T-cell (primary cell): ENCODE measurements at places on chromosomes 5 and 9. TPM values are rescaled to one million over a fixed set of nuclear protein-coding genes. Genes with fewer than 3 reads are reported as not detected.

Gene TEK
- total RNA-seq, result not detected

Gene QRFP
- total RNA-seq, result not detected

Gene TRAPPC13
- total RNA-seq, result 19.2 TPM

Gene CRAT
- total RNA-seq, result 17.5 TPM

Gene MRPL36
- 29.8 TPM for total RNA-seq

Gene HOMER1
- 3.4 TPM for total RNA-seq

Gene HMCN2
- total RNA-seq, result not detected

Gene ARSI
- not detected for total RNA-seq

- H3K4me1 ChIP-seq, result no peaks in the 10 kb centered on the region
- no peak overlapping the region for H3K4me3 ChIP-seq
- no peak for DNase-seq
Observed at GRCh38 chr9:76588316-76588715, 129.3 kb downstream of the GCNT1 start.

DNA sequence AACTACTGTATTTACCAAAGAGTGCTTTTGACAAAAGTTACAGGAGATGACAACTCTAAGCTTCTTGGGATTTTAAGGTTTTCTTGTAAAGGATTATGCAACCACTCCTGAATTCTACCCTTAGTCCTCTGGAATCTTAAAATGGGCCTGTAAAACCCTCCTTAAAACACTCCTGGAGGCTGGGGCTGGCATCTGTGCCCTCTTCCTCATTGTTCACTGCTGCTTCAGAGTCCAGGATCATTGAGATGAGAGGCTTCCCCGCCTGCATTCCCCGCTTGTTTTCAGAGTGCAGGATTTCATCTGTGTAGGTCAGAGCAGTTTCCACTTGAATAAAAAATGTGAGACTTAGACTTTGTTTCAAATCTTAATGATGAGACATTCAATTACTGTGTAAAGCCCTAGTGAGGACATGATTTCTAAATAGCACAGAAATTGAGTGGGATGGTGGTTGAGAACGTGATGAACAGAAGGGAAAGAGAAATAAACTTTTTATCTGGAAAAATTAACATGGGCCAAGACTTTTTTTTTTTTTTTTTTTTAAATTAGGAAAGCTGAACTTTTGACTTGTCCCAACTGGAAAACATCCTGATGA is 40.4 kb downstream of the PCSK5 start:
- H3K4me1 ChIP-seq, result no peaks in the 10 kb centered on the region
- H3K36me3 ChIP-seq, result peaks cover 3% of the 10 kb centered on the region
- no peaks in the 10 kb centered on the region for H3K27me3 ChIP-seq
- DNase-seq, result no peak
- no peak overlapping the region for H3K27ac ChIP-seq

- peaks cover 16% of the 10 kb centered on the region for H3K36me3 ChIP-seq
- no peak for DNase-seq
- peaks cover 22% of the 10 kb centered on the region for H3K4me1 ChIP-seq
Observed at GRCh38 chr5:10250806-10251276, 761 bp downstream of the CCT5 start.

GRCh38 chr9:123335193-123335985 is 20.6 kb upstream of the CRB2 start:
- no peak overlapping the region for H3K27ac ChIP-seq
- no peak overlapping the region for H3K4me3 ChIP-seq
- peaks cover 10% of the 10 kb centered on the region for H3K4me1 ChIP-seq
- no peak for DNase-seq
- no peaks in the 10 kb centered on the region for H3K36me3 ChIP-seq

DNA sequence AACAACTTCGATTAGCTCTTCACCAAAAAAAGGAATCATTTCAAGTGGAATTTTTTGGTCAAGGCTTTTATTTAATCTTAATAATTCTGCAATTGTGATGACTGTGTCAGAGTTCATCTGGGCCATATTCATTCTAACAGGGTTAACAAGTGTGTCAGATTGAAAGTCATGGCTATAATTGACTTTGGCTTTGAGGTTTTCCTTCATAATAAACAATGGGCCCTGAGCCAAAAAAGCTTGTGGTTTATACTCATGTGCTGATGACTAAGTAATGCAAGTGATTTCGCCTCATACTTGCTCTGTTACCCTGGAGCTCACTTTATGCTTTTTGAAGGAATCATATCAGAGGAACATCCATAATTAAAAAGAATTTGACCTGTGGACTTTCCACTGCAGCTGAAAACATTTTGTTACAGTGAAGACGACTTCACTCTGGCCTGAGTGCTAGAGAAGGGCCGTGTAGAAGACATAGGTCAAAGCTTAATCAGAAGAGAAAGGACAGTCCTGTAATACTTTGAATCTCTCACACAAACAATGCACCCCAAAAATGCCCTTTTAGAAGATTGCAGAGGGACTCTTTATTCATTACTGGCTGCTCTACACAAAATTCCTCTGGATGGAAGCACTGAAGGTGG is 101.7 kb downstream of the GDNF start:
- H3K36me3 ChIP-seq, result no peaks in the 10 kb centered on the region
- no peaks in the 10 kb centered on the region for H3K27me3 ChIP-seq
- DNase-seq, result no peak
- peaks cover 3% of the 10 kb centered on the region for H3K4me1 ChIP-seq

GRCh38 chr5:177468329-177468684 is 5.1 kb downstream of the DBN1 start:
- DNase-seq, result no peak
- H3K4me3 ChIP-seq, result no peak overlapping the region
- H3K27ac ChIP-seq, result no peak overlapping the region
- H3K4me1 ChIP-seq, result peaks cover 5% of the 10 kb centered on the region

GRCh38 chr9:135268981-135269380 is 181.5 kb downstream of the OLFM1 start:
- H3K4me3 ChIP-seq, result no peak overlapping the region
- no peaks in the 10 kb centered on the region for H3K27me3 ChIP-seq
- H3K36me3 ChIP-seq, result no peaks in the 10 kb centered on the region

DNA sequence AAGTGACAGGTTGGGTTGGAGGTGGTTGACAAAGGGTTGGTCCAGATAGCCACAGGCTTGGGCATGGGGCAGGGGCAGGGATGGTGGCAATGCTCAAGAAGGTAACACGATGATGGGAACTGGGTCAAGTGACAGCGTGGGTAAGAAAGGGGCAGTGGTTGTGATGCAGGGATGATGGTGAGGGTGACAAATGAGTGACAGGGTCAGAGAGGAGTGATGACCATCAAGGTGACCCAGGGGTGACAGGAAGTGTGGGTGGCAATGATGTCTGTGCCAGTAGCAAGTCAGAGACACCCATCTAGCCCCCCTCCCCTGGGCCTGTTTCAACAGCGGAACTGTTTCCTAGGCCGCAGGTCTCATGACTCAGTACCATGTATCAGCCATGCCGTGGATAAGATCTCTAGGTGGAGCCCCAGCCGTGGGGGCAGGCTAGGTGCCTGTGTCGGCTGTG is 20.5 kb downstream of the AQP3 start:
- no peak for DNase-seq
- no peaks in the 10 kb centered on the region for H3K4me1 ChIP-seq
- H3K27me3 ChIP-seq, result no peaks in the 10 kb centered on the region
- no peaks in the 10 kb centered on the region for H3K36me3 ChIP-seq
- no peak overlapping the region for H3K4me3 ChIP-seq

GRCh38 chr5:73815631-73816030 is 189.6 kb downstream of the ARHGEF28 start:
- H3K36me3 ChIP-seq, result no peaks in the 10 kb centered on the region
- DNase-seq, result no peak
- H3K27me3 ChIP-seq, result peaks cover 2% of the 10 kb centered on the region
- H3K4me1 ChIP-seq, result no peaks in the 10 kb centered on the region

GRCh38 chr5:120314191-120314590 is 149.9 kb upstream of the PRR16 start:
- no peak overlapping the region for H3K27ac ChIP-seq
- DNase-seq, result no peak
- H3K4me3 ChIP-seq, result no peak overlapping the region
- no peaks in the 10 kb centered on the region for H3K36me3 ChIP-seq
- H3K4me1 ChIP-seq, result no peaks in the 10 kb centered on the region
- no peaks in the 10 kb centered on the region for H3K27me3 ChIP-seq

GRCh38 chr9:107963246-107963645 is 473.7 kb upstream of the KLF4 start:
- no peak overlapping the region for H3K27ac ChIP-seq
- no peak for DNase-seq
- no peak overlapping the region for H3K4me3 ChIP-seq
- H3K27me3 ChIP-seq, result no peaks in the 10 kb centered on the region
- H3K4me1 ChIP-seq, result no peaks in the 10 kb centered on the region

GRCh38 chr5:163456029-163456589 is 3.8 kb downstream of the NUDCD2 start:
- peaks cover 17% of the 10 kb centered on the region for H3K4me1 ChIP-seq
- H3K36me3 ChIP-seq, result no peaks in the 10 kb centered on the region
- H3K27ac ChIP-seq, result no peak overlapping the region
- H3K4me3 ChIP-seq, result no peak overlapping the region

DNA sequence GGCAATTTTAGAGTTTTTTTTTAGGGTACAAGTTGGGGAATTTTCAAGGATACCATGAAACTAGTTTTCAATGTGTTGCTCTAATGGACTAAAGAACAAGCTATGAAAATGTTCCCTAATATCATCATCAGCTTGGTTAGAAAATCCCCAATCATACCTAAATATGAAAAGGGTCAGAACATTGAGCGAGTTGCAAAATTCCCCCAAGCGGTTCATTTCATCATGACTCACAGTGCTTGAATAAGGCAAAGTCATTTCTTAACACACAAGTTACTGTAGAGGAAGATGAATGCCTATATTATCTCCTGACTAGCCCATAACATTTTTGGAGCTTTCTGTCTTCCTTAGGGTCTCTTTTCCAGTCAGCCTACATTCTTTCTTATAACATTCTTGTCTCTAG is 62.7 kb downstream of the ST8SIA4 start:
- H3K4me1 ChIP-seq, result peaks cover 3% of the 10 kb centered on the region
- no peaks in the 10 kb centered on the region for H3K27me3 ChIP-seq
- DNase-seq, result no peak

GRCh38 chr9:111008158-111009075 is 29.9 kb downstream of the LPAR1 start:
- no peak for DNase-seq
- no peak overlapping the region for H3K4me3 ChIP-seq
- no peaks in the 10 kb centered on the region for H3K4me1 ChIP-seq
- H3K27me3 ChIP-seq, result no peaks in the 10 kb centered on the region
- no peaks in the 10 kb centered on the region for H3K36me3 ChIP-seq

DNA sequence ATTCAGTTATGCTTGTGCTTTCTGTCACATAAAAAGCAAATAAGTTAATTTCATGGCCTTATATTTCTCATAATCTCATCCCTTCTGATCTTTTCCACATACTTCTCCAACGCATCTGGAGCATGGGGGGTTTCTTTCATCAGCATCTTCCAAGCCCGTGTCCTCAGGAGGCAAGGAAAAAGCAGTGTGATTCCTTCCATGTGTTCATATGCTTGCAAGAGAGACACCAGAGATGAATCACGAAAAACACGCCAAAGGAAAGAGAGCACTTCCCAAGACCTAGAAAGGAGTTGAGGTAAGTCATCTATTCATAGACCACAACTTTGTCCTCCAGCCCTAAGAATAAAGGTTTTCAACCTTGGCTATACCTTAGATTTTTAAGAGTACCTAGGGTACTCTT is 26.0 kb upstream of the SVEP1 start:
- no peaks in the 10 kb centered on the region for H3K4me1 ChIP-seq
- H3K27me3 ChIP-seq, result no peaks in the 10 kb centered on the region
- DNase-seq, result no peak
- H3K36me3 ChIP-seq, result no peaks in the 10 kb centered on the region
- H3K4me3 ChIP-seq, result no peak overlapping the region
- H3K27ac ChIP-seq, result no peak overlapping the region

- H3K4me1 ChIP-seq, result no peaks in the 10 kb centered on the region
- no peaks in the 10 kb centered on the region for H3K36me3 ChIP-seq
- no peaks in the 10 kb centered on the region for H3K27me3 ChIP-seq
- no peak for DNase-seq
- H3K4me3 ChIP-seq, result no peak overlapping the region
- no peak overlapping the region for H3K27ac ChIP-seq
Observed at GRCh38 chr5:2877522-2877921, 126.0 kb upstream of the IRX2 start.

DNA sequence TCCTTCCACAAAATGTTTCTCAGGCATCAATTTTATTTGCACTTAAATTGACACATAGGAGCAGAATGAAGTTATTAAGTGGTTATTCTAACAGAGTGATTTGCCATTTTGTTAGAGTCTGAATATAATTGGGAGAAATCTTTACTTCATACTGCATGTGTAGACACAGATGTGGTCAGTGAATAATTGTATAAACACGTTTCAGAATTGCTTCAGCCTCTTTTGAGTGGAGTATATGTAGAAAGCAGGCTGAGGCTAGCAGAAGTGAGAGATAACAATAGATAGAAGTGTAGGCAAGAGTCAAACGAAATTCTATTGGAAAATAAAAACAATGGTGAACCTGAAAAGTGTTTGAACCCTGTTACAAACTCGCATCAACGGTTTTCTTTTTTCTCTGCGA is 270.7 kb downstream of the TMEM167A start:
- H3K27me3 ChIP-seq, result no peaks in the 10 kb centered on the region
- no peak overlapping the region for H3K27ac ChIP-seq
- no peak overlapping the region for H3K4me3 ChIP-seq
- H3K36me3 ChIP-seq, result no peaks in the 10 kb centered on the region
- DNase-seq, result no peak

GRCh38 chr5:68193481-68194036 is 22.0 kb upstream of the PIK3R1 start:
- no peaks in the 10 kb centered on the region for H3K27me3 ChIP-seq
- no peak overlapping the region for H3K4me3 ChIP-seq
- no peak for DNase-seq
- H3K36me3 ChIP-seq, result no peaks in the 10 kb centered on the region
- no peaks in the 10 kb centered on the region for H3K4me1 ChIP-seq

GRCh38 chr9:128304971-128305288 is 17.3 kb downstream of the TRUB2 start:
- H3K4me1 ChIP-seq, result no peaks in the 10 kb centered on the region
- no peak for DNase-seq
- H3K27ac ChIP-seq, result no peak overlapping the region
- H3K36me3 ChIP-seq, result peaks cover 13% of the 10 kb centered on the region
- H3K27me3 ChIP-seq, result no peaks in the 10 kb centered on the region

DNA sequence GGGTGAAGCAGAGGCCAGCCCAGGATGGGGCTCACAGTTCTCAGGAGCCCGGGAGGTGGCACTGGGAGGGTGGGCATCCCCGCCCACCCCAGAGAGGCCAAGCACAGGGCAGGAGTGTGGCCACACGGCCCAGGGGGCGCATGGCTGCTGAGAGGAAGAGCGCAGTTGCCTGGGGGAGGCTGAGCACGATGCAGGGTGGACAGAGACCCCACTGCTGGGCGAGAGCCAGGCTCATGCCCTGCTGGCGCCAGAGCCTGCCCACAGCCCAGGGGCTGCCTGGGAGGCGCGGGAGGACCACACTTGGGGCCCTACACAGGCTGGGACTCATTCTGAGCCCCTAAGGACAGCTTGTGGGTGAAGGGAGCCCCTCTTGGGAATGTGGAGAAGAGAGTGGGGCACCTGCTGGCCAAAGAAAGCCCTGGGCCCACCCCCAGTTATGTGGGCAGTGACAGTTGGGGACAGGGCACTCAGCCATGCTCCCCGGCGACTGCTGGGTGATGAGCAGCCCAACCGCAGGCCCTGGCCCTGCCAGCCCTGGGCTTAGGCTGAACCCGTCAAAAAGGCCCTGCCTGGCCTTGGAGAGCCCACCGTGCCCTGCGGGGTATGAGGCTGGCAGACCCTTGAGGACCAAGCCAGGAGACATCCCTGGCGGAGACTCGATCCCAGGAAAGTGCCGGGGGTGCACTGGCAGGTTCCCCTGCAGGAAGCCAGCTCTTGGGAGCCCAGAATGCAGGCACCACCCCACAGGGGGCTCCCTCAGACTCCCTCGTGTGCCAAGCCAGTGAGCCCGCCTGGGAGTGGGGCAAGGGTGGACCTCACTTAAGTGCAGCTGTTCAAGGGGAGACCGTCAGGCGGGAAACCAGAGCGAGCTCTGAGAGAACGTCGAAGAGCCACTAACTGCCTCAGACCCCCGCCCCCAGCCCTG is 21.6 kb upstream of the CAMSAP1 start:
- DNase-seq, result no peak
- H3K27ac ChIP-seq, result no peak overlapping the region
- peaks cover 8% of the 10 kb centered on the region for H3K36me3 ChIP-seq
- no peaks in the 10 kb centered on the region for H3K27me3 ChIP-seq
